NCI-H1930 (cell line): ENCODE measurements at places on chromosomes 2 and 18.

- no peak for DNase-seq
Measured at GRCh38 chr2:142822190-142822589, 55.3 kb upstream of the KYNU start.

DNA sequence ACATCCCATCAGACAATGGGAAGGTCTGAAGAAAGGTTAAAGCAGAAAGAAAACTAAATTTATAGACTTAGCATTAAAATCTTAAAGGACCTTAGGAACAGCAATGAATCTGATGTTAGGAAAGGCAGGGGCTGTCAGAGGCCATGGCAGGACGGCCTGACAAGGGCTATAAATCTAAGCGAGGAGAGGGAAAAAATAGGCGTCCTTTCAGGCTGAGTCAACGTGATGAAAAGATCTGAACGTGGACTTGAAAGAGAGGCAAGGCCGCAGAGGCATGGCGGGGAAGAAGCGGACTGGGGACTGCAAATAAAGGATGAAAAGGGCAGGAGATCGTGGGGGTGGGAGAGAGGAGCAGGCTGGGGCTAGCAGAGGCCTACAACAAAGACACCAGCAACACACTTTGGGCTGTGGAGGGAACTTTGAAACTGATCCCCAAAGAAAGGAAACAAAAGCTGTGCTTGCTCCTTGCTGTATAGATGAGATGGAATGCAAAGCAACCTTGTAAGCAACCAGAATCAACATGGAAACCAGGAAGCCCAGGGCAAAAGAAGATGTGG is 145.6 kb downstream of the NRP2 start:
- no peak for DNase-seq

- no peak for DNase-seq
Measured at GRCh38 chr18:38466426-38466825, 900.8 kb upstream of the CELF4 start.

- no peak for DNase-seq
Measured at GRCh38 chr2:8252997-8253694, 428.7 kb upstream of the ID2 start.

GRCh38 chr2:122530814-122531213 is 775.4 kb downstream of the TSN start:
- DNase-seq = no peak

GRCh38 chr18:3321133-3321812 is 59.3 kb downstream of the MYL12B start:
- DNase-seq = no peak

- no peak for DNase-seq
Measured at GRCh38 chr2:160635488-160635887, 141.9 kb upstream of the RBMS1 start.

- no peak for DNase-seq
Measured at GRCh38 chr2:230564805-230565779, 147.6 kb upstream of the CAB39 start.

DNA sequence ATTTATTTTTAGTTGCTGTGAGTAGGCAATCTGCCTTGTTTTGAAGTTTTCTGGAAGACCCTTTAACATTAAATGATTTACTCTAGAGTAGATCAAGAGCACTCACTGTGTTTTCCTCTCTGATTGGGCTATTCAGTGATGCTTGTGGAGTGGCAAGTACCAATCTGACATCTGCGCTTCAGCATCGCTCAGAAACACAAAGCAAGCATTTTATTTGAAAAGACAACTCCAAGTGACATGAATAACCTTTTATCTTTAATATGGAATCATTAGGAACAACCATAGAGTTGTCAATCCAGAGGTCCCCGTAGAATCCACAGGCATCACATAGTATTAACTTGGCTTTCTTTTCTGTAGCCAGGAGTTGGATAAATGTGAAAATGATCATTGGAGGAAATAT is 114.7 kb downstream of the CPS1 start:
- no peak for DNase-seq

- no peak for DNase-seq
Measured at GRCh38 chr2:20052229-20052851, 912 bp upstream of the LAPTM4A start.

GRCh38 chr2:176455816-176456291 is 186.6 kb downstream of the MTX2 start:
- no peak for DNase-seq

DNA sequence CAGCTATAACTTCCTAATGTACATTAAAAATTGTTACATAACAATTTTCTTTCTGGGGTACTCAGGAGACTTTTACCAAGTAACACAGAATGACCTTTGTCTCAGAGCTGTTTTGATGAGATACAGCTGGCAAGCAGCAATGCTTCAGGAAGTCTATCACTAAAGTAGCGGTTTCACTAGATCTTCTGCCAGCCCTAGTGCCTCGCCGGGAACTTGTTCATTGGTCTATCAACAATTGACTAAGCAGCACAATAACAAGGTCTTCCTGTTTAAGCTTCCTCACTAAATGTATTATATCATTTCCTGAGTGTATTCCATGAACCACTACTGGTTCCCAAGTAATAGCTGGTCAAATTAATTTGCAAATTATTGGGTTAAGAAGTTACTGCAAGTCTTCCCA is 69.2 kb downstream of the TRIP12 start:
- no peak for DNase-seq

- DNase-seq = no peak
Measured at GRCh38 chr2:218371983-218372350, 10.1 kb upstream of the SLC11A1 start.

DNA sequence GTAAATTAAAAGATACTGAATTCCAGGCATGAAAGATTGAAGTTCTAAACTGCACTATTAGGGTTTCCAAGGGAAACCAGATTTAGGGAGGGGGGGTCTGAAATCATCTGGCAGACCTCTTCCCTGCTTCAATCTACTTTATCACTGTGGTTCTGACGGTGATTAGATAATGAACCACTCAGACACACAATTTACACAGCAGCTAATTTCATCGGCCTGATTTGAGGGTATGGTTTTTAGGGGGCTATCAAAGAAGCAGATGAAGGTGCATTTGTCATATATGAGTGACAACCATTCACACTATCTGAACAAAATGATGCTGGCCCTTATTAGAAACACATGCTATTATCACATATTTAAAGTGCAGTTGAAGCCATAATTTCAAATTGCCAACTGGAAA is 106.0 kb downstream of the OLA1 start:
- DNase-seq = peak; percentile 67

DNA sequence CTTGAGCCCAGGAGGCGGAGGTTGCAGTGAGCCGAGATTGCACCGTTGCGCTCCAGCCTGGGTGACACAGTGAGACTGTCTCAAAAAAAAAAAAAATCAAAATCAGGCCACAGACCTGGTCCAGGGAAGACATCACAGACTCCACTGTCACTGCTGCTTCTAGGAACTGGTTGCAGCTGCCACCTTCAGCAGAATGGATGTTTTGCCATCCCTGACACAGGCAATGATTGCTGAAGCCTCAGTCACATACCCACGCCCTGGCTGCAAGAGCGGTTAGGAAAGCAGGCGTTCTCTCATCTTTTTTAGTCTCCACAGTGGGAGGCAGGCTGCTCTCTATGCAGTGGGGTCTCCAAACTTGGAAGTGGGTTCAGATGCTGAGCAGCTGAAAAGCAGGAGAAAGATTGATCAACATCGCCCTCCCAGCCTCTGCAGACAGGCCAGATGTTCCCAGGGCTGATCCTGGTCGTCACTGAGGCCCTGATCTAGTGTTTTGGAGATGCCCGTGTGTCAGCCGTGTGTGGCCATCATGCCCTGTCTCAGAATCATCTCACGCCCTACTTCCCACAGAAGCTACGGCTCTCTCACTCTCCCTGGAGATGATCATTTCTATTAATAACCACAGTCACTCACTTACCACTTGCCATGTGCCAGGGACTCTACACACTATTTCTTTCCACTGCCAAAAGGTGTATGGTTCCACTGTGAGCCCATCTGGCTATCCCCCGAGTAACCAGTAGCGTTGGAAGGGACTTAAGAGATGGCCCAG is 91.8 kb downstream of the PLB1 start:
- DNase-seq = no peak

- DNase-seq = no peak
Measured at GRCh38 chr18:37321582-37322491, 243.8 kb downstream of the CELF4 start.

- no peak for DNase-seq
Measured at GRCh38 chr2:108367561-108368175, 10.1 kb upstream of the SULT1C4 start.

DNA sequence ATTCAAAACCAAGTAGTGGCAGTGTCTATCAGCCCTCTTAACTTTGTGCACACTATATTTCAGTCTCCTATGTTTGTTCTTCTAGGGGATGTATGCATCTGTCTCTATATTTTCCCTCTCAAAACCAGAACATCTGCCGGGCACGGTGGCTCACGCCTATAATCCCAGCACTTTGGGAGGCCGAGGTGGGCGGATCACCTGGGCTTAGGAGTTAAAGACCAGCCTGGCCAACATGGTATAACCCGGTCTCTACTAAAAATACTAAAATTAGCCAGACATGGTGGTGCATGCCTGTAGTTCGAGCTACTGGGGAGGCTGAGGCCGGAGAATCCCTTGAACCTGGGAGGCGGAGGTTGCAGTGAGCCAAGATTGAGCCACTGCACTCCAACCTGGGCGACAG is 9.9 kb upstream of the GAREM2 start:
- DNase-seq = no peak

GRCh38 chr2:80062298-80062697 is 242.3 kb downstream of the LRRTM1 start:
- no peak for DNase-seq

DNA sequence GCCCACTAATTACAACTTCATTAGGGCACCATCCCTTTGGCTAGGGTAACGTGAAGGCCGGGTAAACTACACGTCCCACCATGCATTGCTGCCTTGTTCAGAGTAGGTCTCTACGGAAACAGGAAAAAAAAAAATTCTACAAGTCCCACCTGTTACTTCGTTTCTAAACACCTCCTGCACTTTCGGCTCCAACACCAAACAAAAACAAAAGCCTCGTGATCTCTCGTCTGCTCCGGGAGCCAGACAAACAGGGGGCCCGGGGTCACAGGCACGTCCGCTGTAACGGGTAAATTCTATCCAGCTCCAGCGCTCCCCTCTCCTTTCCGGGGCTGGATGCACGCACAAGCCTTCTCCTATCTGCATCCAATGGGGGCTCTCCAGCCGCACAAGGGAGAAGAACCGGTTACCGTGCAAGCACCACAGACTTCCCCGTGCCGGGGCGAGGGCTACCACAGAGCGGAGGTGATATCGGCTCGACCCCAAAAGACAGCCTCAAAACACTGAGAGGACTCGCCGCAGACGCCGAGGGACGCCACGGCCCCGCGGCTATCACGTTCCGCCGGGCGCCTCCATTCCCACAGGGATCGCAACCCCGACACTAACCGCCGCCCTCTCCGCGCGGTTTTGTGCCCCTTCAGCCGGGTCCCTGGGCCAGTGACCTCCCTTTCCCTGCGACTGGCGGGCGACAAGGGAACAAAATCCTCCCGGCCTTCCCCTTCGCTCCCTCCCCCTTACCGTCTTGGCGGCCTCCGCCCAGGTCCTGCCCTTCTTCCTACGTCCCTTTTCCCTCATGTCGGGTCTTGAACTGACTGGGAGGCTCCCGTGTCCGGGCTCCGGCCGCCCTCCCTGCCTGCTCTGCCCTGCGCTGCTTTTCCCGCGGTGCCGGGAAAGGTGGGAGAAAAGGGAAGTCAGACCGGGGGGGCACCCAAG is 591 bp downstream of the ASXL2 start:
- DNase-seq = peak; percentile 34

DNA sequence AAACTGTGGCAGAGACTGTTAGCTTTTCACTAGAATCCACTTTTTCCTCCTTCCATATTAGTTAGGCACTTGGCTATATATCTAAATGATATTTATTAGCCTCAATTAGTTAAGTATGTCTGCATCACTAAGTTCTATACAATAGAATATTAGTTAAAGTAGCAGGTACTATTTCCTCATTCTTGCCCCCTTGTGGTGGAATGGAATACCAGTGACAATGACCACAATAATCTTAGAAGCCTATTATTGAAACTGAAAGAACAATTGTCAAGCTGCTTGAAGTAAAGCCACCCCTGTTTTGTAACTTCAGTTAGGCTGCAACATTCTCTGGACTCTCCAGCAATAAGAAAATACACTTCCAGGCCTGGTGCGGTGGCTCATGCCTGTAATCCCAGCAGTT is 476.3 kb upstream of the VWC2L start:
- DNase-seq = no peak

GRCh38 chr2:115364093-115364492 is 921.7 kb downstream of the DPP10 start:
- no peak for DNase-seq

DNA sequence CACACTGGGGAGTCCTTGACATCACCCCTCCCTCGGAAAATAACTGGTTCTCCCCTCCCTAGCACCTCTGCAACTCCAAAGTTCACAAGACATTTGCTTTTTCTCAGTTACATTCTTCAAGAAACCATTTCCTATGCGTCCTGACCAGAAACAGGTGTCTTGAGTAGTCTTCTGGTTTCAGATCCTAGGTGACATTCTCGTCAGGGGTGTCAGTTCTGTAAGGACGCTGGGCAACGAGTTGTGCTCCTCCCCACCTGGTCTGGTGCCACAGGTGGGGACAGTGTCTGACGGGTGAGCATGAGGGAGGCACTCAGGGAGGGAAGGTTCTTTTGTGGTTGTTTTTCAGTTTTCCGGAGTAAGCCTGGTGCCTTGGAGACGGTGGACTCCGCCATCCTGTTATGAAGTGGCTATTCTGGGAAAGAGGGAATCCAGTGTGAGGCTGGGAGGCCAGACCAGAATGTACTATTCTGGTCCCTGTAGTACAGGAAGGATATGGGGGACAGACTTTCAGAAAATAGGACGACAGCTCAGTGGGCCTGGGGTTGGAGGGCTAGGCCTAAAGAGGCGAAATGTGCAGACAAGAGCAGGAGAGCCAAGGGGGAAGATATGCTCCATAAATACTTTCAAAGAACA is 50.6 kb downstream of the EPAS1 start:
- DNase-seq = no peak

GRCh38 chr2:203870941-203871340 is 3.4 kb downstream of the CTLA4 start:
- DNase-seq = no peak

GRCh38 chr18:12310762-12311161 is 2.7 kb downstream of the TUBB6 start:
- DNase-seq = no peak

DNA sequence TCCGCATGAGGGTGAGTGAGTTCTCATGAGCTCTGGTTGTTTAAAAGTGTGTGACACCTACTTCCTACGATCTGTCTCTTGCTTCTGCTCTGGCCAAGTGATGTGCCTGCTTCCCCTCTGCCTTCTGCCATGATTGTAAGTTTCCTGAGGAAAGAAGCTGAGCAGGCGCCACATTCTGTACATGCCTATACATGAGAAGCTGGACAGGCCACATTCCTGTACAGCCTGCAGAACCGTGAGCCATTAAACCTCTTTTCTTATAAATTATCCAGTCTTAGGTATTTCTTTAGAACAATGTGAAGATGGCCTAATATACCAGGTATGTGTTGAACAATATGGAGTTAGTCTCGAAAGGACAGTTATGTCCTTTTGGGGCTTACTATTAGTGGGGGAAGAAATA is 281.0 kb downstream of the ALK start:
- no peak for DNase-seq

- DNase-seq = no peak
Measured at GRCh38 chr2:25032901-25033300, 9.0 kb upstream of the EFR3B start.

- no peak for DNase-seq
Measured at GRCh38 chr2:134669731-134670669, 48.8 kb downstream of the TMEM163 start.

GRCh38 chr2:3585261-3586109 is 9.4 kb upstream of the COLEC11 start:
- DNase-seq = no peak

- DNase-seq = peak; percentile 21
Measured at GRCh38 chr2:47569658-47570475, 166.9 kb downstream of the MSH2 start.

GRCh38 chr18:42340423-42341009 is 385.5 kb downstream of the PIK3C3 start:
- DNase-seq = no peak
